Stimulated activated effector memory CD8-positive, alpha-beta T cell treated with anti-CD3 and anti-CD28 coated beads, Interleukin-12 subunit alpha, Interleukin-12 subunit beta, amount 100 ng/mL, for 72 hours (primary cell): ENCODE measurements at places on chromosomes 7 and 10.

DNA sequence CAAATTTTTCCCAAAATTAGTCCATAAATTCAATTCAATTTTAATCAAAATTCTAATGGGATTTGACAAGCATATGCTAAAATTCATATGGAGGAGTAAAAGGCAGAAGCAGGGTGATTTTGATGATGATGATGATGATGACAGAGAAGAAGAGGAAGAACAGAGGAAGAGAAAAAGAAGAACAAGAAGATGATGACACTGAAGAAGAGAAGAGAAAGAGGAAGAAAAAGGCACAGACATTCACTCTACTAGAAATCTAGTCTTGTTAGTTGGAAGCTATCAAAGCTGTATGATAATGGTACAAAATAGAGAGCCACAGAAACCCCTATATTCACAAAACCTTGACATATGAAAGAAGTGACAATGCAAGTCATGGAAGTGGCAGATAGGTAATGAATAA lies 157.9 kb downstream of the ELMO1 start:
- DNase-seq = no peak

DNA sequence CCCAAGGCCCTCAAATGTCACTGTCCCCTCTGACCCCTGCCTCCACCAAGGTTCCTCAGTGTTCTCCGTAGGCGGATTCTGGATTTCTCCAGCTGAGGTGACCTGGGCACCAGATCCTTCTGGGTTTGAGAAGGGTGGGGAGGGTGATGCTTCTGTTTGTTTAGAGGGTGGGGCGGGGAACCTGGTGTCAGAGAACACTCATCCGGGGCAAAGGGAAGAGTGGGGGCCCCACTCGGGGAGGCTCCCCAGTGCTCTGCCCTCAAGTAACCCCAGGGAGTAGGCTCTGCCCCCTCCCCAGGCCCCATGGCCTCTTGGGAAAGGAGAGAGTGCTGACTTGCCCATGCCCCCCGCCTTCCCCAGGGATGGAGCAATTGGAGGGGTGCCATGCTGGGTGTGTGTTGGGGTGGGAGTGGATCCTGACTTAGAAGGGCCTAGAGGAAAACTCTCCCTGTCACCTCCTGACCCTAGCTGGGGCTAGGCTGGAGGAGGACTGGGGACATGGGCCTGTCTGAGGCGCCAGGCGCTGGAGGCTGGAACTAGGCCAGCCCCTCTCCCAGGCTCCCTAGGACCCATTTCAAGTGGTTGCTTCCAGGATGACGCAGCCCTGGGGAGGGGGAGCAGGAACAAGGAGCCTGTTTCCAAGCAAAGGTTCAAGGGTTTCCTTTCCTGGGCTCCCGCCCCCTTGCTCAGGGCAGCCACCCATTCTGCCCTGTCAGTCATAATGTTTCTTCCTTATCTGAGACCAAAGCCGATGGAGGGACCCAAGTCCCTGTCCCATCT lies 27.9 kb downstream of the KAZALD1 start:
- no peak for DNase-seq

DNA sequence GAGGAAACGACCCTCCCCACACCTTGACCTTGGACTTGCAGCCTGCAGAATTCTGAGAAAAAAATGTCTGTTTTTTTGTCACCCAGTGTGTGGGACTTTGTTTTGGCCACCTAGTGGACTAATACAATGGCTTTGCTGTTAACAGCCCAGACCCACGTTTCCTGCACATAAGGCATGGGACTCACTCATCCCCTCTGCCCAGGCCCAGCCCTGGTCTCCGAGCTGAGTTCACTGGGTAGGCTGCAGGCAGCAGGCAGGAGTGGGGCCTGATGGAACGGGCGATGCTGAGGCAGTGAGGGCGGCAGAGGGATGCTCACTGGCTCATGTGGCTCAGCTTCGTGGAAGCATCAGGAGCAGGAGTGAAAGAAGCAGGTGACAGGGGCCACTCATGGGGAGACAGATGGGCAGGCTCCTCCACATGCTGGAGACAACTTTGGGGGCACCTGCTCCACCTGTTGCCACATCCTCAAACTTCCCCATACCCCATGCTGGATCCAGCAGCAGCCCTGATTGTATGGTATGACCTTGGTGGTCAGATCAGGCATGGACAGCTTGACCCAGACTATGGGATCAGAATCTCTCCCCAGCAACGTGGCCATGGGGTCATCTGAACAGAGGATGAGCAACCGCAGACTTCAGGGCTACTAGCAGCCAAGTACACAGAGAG lies 65.8 kb upstream of the ANTXRL start:
- no peak for DNase-seq

DNA sequence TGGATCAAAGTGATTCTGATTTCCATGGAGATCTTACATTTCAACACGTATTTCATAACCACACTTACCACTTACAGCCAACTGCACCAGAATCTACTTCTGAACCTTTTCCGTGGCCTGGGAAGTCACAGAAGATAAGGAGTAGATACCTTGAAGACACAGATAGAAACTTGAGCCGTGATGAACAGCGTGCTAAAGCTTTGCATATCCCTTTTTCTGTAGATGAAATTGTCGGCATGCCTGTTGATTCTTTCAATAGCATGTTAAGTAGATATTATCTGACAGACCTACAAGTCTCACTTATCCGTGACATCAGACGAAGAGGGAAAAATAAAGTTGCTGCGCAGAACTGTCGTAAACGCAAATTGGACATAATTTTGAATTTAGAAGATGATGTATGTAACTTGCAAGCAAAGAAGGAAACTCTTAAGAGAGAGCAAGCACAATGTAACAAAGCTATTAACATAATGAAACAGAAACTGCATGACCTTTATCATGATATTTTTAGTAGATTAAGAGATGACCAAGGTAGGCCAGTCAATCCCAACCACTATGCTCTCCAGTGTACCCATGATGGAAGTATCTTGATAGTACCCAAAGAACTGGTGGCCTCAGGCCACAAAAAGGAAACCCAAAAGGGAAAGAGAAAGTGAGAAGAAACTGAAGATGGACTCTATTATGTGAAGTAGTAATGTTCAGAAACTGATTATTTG lies 15.3 kb downstream of the HNRNPA2B1 start:
- DNase-seq = no peak
